ENCODE measurements at places on chromosomes 11 and 22.

DNA sequence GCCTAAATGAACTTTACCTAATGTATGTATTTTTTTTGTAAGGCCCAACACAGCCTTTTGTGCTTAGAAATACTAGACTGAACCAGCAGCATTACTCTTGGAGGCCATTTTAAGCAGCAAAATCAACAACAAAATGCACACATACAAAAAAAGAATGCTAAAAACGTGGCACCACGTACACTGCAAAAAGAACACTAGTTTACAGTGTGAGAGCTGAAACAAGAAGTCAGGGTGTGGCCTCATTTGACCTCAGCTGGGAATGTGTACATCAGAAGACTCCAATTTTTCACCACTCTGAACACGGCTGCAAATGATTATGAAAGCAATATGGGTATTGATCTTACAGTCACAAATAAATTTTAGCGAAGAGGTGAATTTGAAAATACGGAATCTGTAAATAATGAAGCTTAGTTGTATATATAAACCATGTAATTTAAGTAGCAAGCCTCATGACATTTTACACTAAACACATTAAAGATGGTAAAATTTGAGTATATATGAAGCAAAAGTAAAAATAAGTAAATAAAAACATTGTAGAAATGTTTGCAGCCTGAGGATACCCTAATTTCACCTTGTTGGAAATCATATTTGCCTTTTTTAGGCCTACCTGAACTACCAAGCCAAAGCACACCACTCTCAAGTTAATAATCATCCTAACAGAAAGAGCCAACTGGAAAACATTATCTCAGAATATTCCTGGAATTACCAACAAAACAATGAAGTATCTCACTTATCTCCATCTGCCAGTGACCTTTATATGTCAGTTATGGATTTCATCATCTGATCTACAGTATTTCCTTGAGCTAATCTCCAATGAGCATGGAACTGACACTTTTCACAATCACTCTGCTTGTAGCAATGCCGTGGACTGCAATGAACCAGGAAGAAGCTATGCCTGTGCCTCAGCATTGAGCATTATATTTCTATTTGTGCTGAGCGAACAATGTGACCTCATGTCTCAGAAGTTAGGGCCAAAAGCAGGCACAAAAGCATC is 319.5 kb upstream of the FAT3 start:
- no peak for DNase-seq

DNA sequence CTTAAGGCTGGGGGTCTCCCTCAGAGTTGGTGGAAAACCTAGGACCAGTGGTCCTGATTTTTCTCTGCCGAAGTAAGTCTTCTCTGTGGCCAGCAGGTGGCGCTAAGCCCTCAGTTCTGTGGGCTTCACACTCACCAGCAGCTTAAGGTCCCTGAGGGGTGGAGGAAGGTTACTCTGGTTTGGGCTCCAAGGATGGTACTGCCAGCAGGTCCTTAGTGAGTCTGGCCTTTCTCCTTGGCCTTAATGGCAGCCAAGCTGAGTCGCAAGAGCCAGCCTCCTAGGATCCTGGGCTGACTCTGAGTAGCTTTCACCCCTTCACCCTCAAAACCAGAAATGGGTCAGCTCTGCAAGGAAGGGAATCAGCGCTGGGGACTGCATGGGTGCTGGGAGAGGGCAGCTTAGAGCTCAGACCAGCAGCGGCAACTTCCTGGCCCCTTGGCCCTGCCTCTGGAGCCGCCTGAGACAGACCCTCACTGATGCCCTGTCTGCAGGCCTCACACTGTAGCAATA is 4.4 kb downstream of the KCNJ11 start:
- peak; percentile 64 for DNase-seq

GRCh38 chr11:75815345-75816168 is 547 bp downstream of the UVRAG start:
- peak; percentile 20 for DNase-seq

GRCh38 chr11:46491661-46492330 is 100.2 kb upstream of the CHRM4 start:
- DNase-seq: no peak

DNA sequence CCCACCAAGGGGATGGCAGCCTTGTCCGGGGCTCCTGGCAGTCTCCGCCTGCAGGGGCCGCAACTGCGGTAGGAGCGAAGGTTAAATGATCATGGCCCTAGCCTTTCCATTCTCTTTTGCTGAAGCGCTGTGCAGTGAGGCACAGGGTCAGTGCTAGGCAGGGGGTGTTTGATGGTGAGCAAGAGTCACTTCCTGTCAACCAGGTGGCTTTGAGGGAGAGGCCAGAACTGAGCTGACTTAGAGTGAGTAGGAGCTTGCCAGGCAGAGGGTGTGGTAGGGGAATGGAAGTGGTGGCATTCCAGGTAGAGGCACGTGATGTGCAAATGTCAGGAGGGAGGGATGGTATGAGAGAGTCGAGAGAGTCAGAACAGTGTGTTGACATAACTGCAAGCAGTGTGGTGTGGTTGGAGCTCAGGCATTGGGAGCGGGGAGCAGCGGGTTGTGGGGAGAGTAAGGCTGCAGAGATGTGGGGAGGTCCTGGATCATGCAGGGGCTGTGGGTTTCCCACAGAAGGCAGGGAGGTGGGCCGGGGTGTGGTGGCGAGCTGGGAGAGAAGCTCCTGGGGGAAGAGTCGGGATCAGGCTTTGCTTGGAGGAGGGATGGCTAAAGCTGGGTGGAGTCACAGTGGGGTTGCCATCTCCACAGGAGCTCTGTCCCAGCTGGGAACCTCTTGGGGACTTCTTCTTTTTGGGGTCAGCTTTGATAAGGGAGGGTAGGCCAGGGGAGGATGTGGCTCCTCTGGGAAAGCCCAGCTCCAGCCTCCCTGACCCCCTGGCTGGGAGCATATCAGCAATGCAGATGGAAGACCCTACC is 33.3 kb downstream of the AMPD3 start:
- no peak for DNase-seq

DNA sequence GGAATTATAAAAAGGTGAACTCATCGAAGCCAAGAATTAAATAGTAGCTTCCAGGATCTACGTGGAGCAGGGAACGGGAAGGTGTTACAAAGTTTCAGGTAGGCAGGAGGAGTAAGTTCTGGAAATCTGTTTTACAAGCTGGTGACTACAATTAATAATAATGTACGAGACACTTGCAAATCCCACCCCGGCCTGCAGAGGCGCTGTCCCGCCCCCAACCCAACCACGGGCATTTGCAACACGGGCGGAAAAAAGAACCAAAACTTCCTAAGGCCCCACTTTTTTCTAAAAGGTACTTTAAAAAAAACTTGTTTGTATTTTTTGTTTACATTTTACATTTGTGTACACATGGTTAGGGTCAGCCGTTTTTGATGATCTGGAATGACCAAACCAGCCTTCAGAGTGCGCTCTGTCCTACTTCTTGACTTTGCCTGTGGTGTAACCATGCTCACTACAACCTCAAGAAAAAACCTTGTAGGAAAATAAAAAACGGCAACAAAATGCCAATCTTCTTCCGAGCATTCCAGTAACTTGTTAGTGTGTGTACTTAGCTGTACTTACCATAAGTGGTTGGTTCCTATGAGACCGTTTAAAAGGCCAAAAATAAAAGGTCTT is 449.6 kb upstream of the B3GAT1 start:
- no peak for DNase-seq

DNA sequence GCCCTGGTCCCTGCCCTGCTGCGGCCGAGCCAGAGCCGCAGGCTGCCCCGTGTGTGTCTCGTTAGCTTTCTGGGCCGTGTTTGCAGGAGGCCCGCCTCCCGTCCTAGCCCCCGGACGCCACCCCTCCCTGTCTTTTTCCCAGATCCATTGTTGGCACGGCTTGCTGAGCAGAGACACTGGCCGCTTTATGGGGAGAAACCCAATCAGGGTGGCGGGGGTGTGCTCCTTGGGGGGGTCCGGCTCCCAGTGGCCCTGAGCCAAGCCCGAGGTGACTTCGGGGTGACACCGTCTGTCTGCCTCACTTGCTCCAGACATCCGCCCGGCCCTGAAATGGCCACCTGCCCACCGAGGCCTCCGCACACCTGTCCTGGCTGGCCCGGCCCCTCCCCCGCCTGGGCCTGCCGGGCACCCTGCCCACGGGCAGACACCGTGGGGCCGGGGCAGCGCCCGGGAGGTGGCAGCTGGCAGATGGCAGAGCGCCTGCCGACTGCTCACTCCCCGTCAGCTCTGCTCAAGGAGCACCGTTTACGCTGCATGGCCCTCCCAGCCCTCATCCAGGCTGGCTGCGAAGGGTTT is 43.1 kb upstream of the PPARA start:
- no peak for DNase-seq

DNA sequence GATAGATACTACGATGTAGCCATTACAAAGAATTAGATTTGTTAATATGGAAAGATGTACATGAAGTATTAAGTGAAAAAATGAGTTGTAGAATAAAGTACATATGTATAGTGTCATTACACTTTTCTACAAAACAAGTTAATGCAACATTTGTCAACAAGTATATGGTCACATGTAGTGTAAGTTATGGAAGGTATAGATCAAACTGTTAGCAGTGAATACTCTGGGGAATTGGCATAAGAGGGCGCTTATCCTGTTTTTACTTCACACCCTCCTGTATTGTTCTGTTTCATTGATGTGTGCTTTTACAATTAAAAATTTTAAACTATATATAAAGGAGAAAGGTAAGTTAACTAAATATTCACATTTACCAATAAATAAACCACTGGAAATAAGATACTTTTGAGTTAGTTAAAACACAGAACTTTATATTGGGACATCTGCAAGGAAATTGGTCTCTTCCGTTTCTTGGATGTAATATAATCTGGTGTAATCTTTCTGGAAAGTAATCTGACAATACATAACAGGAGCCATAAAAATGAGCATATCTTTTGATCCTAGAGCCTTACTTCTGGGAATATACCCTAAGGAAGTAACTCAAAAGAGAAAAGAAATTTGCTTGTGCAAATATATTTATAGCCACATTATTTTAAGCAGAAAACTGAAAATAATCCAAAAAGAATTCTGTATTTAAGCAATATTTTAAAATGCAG is 34.5 kb downstream of the CSTPP1 start:
- no peak for DNase-seq
